Stimulated activated CD8-positive, alpha-beta memory T cell treated with anti-CD3 and anti-CD28 coated beads, Interleukin-4, amount 100 ng/mL, for 4 hours (primary cell): ENCODE measurements at places on chromosomes 1 and 21.

DNA sequence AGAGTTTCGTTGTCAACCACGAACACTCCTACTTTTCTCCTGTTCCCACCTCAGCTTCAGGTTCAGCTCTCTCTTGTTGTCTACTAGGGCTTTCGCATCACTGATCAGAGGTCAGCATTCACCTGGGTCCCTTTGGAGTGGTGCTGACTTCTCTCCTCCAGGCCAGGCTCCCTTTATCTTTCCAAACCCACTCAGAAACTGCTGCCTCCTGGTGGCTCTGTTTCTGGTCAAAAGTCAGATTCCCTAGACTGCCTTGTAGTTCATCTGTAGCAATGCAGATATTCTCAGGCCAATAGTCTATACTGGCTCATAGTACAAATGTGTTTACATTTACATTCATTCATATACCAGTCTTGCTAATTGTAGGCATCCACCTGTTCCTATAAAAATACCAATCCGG lies 6.4 kb upstream of the ERI3 start:
- no peak for DNase-seq

GRCh38 chr1:29630756-29631155 lies 394.4 kb downstream of the PTPRU start:
- DNase-seq = no peak

- DNase-seq = no peak
These were observed 153.8 kb upstream of the FGGY start for GRCh38 chr1:59143133-59143487.

DNA sequence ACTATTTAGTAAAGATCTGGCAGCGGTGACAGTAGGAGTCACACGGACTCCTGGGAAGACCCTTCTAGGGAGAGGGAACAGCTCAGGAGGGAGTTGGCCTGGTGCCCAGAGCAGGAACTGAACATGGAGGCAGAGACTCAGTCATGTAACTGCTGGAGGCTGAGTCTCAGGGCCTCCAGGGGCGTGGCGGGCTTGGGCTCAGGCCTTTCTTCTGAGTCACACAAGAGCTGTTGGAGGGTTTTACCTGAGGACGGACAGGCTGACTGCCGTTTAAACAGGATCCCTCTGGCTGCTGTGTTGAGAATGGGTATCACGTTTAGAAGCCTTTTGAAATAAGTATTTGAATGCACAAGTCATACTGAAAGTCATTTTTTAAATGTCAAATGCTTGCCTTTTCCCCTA lies 7.2 kb upstream of the ETS2 start:
- no peak for DNase-seq

GRCh38 chr1:246602194-246602593 lies 35.9 kb downstream of the CNST start:
- no peak for DNase-seq

DNA sequence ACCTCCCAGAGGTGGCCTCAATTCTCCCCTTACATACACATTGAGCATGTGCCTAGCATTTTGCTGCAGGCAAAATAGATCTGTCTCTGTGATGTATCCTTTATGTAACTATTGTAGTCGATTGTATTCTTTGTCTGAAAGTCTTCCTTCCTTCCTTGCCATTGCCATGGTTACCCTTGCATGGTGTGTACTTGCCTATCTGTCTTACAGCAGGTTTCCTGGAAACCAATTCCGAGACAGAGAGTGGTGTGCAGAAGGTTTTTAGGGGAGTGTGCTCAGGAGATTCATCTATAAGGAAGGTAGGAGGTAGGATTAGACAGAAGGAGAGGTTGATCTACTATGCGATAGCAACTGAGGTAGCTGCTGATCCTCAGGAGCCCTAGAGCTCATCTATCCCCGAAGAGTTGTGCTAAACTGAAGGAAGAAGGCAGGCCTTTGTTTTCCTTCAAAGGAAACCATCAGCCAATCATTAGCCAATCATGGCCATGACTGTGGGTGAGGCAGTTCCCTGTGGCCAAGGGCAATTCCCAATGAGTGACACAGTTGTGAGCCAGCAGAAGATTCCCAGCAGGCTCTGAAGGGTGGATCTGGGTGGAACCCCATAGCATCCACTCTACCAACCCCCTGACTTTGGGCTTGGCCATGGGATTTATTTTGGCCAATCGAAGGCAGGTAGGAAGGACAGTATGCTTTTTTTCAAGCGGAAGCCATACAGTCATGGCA lies 15.0 kb downstream of the CITED4 start:
- DNase-seq = no peak

DNA sequence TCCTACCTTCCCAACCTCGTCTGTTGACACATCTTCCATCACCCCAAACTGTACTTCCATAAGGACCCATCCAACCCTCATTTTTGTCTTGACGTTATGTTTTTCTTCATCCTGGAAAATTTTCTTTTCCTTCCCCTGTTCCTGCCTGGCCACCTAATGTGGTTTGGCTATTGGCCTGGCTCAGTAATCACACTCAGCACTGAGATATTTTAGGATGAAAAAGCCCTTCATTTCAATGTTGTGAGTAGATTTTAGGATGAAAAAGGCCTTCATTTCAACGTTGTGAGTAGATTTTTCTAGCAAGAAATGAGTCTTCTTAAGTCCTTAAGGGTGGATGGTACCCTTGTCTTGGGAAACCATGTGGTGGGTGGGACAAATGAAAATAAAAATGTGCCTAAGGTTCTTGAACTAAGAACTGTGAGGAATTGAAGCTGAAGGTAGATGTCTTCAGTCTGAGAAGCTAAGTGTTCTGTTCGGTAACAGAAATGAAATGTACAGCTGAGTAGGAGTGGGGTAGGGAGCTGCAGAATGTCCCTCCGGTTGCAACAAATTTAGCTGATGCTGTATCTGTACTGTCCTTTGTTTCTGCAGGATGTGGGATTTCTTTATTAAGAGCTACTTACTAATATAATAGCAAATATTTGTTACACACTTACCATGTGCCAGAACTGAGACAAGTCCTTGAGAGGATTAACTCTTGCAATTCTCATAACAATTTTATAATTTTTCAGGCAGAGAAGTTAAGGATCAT lies 36.1 kb downstream of the DNTTIP2 start:
- no peak for DNase-seq
